NAMALWA (cell line): ENCODE measurements at places on chromosomes 7 and 10.

- DNase-seq, result no peak
Measured at GRCh38 chr10:15360566-15360965, 10.5 kb downstream of the FAM171A1 start.

DNA sequence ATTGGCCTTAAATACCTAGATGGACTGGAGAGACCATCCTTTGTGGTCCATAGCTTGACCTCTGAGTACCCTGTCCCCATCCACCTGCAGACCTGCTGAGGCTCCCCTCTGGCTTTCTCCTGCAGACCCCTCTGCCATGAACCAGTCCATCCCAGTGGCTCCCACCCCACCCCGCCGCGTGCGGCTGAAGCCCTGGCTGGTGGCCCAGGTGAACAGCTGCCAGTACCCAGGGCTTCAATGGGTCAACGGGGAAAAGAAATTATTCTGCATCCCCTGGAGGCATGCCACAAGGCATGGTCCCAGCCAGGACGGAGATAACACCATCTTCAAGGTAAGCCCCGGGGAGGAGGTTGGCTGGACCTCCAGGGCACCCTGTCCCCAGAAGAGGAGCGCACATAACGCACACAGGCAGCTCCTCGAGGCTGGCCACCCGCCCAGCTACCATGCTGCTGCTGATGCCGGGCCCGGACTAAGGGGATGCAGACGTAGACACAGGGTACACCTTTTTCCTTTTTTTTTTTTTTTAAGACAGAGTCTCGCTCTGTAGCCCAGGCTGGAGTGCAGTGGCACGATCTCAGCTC, 4.3 kb downstream of the IRF5 start:
- no peak for DNase-seq

DNA sequence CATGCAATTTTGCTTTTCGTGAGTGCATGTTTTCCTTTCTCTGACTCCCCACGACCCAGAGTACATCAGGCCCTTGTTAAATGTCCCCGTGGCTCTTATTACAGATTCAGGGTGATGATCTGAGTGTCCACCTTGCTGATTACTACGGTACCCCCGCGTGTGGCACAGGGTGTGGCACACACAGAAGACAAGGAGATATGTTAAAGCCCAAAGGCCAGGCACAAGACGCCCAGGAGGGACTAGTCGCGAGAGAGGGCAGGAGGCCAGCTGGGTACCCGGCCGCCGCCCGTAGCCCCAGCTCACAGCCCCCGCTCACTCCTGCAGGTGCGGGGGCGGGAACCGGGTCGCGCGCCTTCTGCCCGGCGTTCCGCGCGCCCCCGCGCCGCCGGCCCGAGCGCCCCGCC, 281 bp upstream of the EXOC6 start:
- no peak for DNase-seq

DNA sequence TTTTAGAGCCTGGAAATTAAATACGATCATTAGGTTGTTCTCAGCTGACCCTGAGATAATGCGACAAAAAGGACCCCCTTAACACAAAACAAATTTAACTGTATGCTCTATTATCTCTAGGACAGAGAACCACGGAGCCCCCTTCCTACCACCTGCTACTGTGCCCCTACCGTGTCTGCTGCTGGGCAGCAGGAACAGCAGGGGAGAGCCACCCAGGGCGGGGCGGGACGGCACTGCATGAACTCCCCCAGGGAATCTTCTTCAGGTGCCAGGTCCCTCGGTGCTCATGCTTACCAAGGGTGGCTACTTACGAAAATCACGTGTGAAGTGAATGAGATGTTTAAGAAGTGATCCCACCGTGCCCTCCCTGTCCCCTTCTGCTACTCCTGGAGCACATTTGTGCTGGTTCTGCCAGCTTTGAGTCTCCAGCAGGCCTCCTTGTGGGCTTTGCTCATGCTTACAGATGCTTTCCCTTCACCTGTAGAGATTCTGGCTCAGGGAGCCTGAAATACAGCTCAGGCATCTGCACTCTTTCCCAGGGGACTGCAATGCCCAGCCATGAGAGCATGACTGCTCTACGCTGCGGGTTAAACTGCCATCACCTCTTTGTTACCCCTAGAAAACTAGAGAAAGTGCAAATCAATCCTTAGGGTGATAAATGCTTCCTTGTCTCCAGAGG, 59.9 kb downstream of the MRPL32 start:
- no peak for DNase-seq

- DNase-seq, result peak; percentile 76
Measured at GRCh38 chr10:104337521-104337984, 712 bp downstream of the ITPRIP start.

- DNase-seq, result no peak
Measured at GRCh38 chr7:137890449-137890921, 43.7 kb upstream of the DGKI start.
